ENCODE measurements at places on chromosomes 11 and 22. TPM values are rescaled to one million over a fixed set of nuclear protein-coding genes. Genes with fewer than 3 reads are reported as not detected.

OR2AT4 gene
- total RNA-seq, result not detected

POU2AF2 gene
- not detected for total RNA-seq

OR2D2 gene
- not detected for total RNA-seq

LRRC74B gene
- total RNA-seq, result not detected

FIBIN gene
- 21.9 TPM for total RNA-seq

PKDREJ gene
- total RNA-seq, result not detected

C22orf31 gene
- not detected for total RNA-seq

PDE2A gene
- 85.7 TPM for total RNA-seq

IGLL5 gene
- total RNA-seq, result 1.1 TPM

C22orf15 gene
- not detected for total RNA-seq

PMM1 gene
- total RNA-seq, result 38.6 TPM

CYB5R3 gene
- 211 TPM for total RNA-seq

EML3 gene
- 46.0 TPM for total RNA-seq

C1QTNF5 gene
- total RNA-seq, result 41.2 TPM

SLC6A5 gene
- not detected for total RNA-seq

SMTNL1 gene
- total RNA-seq, result not detected

MLC1 gene
- not detected for total RNA-seq
